ENCODE measurements at places on chromosomes 5 and 9.
A peak's percentile ranks its signal among the peaks of the same experiment; 100 is the strongest.

DNA sequence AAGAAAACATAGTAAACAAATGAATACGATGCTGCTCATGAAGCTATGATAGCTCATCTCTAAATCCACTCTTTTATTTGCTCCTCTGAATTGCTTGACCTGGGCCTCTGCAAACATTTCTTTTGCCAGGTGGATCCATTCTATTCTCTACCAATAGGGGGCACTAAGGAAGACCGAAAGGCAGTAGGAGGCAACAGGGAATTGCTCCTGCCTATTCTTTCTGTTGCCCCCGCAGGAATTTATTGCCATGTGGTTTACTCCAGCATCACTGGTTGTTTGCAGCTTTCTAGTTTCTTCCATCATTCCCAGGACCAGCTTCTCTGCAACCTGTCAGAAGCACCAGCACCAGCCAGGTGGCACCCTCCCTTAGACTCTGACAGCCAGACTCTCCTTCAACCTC lies 5.3 kb downstream of the GAPT start:
- no peak for DNase-seq

DNA sequence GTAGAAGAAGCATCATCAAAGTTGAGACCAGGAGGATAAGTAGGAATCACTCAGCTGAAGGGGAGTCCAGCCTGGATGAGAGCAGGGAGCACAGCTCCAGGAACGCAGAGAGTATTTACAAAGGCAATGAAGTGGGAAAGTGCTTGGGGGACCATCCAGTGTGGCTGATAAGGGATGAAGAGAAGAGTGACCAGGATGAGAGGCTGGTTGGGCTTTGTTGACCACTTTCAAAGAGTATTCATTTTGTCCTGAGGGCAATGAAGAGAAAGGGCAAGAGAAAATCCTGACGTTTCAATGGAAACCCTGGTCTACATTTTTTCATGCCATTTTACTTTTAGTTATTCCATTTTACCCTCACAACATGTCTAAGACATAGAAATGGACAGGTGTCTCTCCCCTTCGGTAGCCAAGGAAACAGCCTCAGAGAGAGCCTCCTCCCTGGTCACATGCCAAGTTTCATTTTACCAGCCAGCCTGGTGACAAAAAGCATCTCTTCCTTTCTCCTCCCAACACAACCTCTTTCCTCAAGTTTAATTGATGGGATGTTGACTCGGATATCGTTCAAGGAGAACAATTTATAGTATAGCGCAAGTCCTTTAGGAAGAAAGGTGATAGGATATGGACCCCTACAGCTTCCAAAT lies 492.7 kb upstream of the CLINT1 start:
- no peak for DNase-seq

DNA sequence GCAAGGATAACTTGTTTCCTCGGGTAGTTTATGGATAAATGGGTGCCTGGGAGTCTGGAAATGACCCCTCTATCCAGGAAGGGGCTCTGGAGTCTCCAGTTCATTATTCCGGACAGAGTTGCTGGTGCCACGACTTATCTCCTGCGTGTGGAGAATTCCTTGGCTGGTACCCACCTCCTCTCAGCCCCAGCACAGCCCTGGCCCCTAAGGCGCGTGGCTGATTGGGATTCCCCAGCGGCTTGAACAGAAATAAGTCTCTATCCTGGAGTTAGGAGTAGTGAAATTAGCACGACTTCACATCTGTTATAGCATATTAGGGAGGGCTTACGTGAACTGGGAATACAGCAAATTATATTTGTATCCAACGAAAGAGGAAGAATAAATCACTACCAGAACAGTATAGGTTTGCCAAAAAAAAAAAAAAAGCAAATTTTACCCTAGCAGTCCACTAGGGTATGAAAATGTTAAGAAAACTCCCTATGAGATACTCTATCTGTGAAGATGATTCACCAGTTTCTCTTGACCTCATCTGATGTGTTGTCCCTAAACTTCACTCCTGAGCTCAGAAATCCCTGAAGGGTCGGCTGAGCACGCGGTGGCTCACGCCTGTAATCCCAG lies 172.5 kb upstream of the OTULINL start:
- DNase-seq: no peak

- no peak for DNase-seq
Measured at GRCh38 chr9:21102305-21102704, 24.6 kb upstream of the IFNB1 start.

DNA sequence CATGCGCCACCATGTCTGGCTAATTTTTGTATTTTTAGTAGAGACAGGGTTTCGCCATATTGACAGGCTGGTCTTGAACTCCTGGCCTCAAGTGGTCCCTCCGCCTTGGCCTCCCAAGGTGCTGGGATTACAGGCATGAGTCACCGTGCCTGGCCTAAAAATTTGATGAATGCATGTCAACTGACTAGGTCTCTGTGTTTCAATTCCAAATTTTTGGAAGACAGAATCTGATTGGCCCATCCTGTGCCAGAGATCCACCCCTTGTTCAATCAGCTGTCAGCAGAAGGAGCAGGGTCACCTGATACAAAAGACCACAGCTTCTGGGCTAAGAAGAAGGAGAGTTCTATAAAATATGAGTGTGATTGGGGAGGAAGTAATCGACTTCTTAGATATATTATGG lies 43.5 kb upstream of the COL15A1 start:
- DNase-seq: no peak

DNA sequence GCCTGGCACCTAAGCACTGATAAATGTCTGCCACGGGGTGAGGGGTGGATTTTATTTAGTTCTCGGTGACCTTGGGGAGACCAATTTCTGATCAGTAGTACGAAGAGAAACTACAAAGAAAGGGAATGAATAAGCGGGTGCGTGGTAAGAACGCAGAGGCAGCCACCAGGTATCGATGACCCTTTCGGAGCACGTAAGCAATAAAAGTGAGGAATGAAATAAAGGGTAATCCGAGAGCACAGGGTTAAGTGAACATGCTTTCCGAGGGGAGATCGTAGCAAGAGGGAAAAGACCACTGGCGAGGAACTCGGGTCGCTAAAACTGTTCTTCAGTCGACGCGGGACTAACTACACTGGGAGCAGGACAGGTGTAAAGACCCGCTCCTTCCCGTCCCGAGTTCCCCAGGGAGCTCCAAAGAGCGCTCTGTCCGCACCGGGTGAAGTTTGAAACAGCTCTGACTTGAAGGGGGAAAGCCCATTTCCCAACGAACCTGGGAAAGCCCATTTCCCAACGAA lies 1.1 kb downstream of the ELOVL7 start:
- DNase-seq: no peak

DNA sequence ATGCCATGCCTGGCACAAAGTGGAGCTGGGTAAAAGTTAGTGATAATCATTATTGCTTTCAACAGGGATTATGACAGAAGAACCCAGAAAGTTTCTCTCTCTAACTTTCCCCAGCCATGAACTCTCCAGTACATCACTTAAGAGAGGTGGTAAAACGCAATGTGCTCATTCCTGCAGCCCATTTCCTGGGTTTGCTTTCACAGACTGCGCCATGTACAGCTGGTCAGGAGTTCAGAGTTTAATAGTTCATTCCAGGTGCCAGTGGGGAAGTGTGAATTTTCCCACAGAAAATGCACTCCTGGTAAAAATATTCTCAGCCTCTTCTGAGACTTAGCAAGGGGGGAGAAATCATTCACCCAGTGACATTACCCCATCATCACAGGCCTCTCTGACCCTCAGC lies 35.5 kb downstream of the ADAM19 start:
- DNase-seq: no peak

DNA sequence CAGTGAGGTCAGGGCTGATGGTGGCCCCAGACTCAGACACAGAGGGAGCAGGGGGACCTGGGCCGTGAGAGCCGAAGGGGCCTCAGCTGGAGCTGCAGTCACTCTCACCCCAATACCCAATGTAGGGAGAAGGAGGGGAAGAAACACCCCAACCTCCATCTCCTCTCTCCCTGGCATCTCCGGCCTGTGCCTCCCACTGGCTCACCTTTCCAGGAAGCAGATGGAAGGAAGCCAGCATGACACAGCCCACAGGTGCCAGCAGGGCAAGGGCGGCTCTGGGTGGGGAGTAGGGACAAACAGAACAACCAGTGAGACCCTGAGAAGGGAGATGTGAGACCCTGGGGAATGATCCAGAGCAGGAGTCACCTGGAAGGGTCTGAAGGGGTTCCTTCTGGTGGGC lies 3.0 kb upstream of the CRB2 start:
- no peak for DNase-seq

GRCh38 chr5:151157426-151158286 lies at the start of gene ANXA6:
Gene ANXA6 (minus strand): TSS chr5:151157779. CDS start chr5:151147901, 9,878 bp downstream.
- peak; percentile 97 for DNase-seq

- peak; percentile 11 for DNase-seq
Measured at GRCh38 chr5:120124961-120125360, 339.1 kb upstream of the PRR16 start.

DNA sequence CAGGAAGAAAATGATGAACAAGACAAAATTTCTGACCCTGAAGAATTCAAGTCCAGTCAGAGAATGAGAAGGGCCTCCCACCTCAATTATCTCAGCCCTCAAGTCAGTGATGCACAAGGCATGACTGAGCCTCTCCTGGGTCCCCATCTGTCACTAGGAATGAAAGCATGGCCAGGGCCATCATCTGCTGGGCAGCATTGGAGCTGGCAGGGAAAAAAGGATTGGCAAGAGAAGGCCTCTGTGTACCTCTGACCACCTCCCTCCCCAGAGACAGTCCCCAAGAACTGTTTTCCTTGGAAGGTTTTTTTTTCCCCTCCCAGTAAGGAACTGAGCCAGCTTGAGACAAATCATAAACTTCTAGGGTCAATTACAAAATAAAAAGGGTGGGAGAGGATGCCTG lies 76.7 kb downstream of the KLHL3 start:
- DNase-seq: no peak

GRCh38 chr9:127522727-127523126 lies 71.4 kb downstream of the LRSAM1 start:
- no peak for DNase-seq

DNA sequence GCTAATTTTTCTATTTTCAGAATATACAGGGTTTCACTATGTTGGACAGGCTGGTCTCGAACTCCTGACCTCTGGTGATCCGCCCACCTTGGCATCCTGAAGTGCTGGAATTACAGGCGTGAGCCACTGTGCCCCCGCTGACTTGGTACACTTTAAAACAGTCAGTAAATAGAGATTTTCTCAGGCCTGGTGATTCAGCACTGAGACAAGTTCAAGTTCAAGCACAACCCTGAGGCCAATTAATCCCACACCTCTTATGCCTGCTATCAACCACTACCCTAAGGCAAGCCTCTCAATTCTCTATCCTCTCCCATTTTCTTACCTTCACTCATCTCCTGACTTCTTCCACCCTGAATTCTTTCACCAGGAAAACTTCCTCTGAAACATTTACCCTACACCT lies 18.9 kb downstream of the MUSK start:
- DNase-seq: no peak

DNA sequence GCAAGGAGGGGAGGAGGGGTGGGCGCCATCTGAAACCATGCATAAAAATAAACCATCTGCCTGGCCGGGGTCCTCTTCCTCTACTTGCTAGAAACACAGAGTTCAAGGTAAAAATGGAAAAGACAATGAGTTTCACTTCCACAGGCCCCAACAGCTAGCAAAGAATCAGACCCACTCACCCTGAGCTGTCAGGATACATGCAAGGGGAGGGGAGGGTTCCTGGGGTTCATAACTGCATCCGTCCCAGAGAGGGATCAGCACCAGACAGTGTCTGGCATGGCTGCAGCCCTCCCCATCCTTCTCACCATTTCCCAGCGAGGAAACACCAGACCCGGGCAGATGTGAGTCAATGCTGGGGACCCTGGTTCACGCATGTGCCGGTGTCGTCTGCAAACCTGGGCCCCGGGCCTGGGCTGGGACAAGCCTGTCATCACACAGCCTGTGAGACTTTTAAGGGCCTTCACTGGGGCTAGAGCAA lies 55.4 kb downstream of the SEMA4D start:
- DNase-seq: no peak

DNA sequence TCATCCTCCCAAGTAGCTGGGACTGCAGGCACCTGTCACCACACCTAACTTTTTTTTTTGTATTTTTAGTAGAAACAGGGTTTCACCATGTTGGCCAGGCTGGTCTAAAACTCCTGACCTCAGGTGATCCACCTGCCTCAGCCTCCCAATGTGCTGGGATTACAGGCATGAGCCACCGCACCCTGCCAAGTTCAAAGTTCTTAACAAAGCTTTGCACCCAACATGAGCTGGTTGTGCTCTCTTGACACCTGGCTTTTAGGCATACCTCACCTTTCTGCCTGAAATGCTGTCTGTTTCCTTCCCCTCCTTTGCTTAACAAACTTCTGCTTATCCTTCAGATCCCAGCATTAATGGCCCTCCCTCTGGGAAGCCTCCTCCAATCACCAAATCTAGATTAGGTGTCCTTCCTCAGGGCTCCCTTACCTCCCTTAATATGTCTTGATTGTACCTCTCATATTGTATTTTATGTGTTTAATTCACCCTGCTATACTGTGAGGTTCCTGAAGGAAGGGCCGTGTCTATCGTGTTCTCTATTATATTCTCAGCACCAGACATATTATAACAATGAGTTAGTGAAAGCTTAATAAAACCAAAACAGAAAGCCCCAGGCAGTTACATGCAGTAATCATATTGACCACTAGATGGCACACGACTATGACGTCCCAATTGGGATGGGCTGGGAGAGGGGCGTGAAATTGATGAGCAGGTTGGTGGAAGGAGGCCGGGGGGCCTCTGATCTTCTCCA lies 62.9 kb upstream of the PPARGC1B start:
- no peak for DNase-seq

DNA sequence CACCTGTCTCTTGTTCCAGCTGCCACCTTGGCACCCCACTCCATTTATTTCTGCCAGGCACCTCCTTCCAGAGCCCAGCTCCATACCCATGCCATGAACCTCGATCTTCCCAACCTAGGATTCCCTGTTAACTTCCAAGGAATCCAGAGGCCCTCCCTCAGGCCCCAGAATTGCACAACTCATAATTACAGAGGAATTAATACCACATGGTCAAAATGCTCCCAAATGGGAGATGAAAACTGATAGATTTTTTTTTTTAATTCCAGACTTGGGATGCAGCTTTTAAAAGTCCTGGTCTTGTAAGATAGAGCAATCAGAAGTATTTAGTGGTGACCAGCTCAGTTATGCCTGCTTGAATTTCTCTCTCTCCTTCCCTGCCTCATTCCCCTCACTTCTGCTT lies 96.2 kb upstream of the CCDC112 start:
- no peak for DNase-seq

GRCh38 chr5:96957254-96958049 lies 21.6 kb downstream of the LNPEP start:
- DNase-seq: no peak

GRCh38 chr9:130988905-130989304 lies 20.1 kb upstream of the LAMC3 start:
- DNase-seq: no peak

GRCh38 chr9:105157171-105157583 lies 87.3 kb upstream of the SLC44A1 start:
- peak; percentile 75 for DNase-seq

GRCh38 chr5:119347991-119348390 lies 7.8 kb upstream of the TNFAIP8 start:
- DNase-seq: no peak

GRCh38 chr5:172713809-172714490 lies 57.0 kb downstream of the DUSP1 start:
- DNase-seq: no peak

DNA sequence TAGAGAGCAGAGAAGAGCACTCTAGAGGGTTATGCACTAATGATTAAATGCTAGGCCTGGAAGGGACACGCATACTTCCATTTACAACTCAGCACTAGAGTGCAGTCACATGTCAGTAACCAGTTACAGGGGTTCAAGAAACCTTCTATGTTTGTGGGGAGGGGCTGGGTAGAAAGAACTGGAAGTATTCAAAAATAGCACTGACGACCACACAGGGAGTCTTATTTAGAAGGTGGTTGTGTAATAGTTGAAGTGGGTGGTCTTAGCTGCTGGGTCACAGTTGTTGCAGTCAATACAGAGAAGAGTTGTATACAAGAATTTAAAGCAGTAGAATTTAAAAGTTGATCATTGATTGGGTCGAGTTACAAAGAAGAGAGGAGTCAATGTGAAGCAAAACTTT lies 15.4 kb downstream of the AOPEP start:
- DNase-seq: peak; percentile 86
